ENCODE measurements at places on chromosomes 7 and 10. TPM values are rescaled to one million over a fixed set of nuclear protein-coding genes. Genes with fewer than 3 reads are reported as not detected.

The PTPRE gene
- 21.4 TPM for total RNA-seq

The GJD4 gene
- total RNA-seq = not detected

DNA sequence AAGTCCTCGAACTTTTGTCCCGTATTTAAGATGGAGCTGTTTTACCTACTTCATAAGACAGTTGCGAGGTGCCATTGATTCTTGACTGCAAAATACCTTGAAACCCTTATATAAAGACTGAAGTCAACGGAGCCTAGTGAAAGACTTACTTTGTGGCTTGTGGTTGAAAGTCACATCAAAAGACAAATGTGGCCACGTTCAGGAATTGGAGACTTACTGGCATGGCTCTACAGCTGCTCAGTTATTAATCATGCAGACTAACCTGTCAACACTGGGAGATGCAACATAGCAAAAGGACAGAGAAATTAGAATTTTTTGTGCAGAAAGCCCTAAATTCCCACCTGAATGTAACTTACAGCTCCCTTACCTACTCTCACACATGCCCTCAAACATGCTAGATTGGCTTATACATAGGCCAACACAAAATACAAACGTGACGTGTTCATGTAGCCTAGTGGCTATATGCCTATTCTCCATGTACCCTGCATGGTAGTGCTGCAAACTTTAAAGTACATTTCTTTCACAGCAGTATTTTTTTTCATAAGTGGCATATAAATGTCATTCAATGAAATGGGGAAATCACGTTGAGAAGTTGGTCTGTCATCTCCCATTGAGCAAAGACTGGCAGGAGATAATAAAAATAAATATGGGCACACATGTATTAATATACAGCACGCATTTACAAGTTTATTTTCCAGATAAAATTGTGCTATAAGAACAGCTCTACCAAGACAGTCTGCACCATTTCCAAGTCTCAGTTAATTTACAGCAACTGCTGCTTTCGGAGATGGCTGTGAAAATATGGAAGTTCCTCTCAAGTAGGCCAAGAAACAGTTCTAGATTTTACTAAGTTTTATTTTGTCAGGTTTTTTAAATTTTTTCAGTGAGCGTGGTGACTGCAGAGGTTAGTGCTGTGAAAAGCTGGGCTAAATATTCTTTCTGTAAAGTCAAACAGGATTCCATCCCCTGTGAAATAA, 170.4 kb upstream of the C7orf33 start:
- DNase-seq = no peak
- H3K4me3 ChIP-seq = no peak overlapping the region
- no peak overlapping the region for H3K27ac ChIP-seq
- H3K36me3 ChIP-seq = no peaks in the 10 kb centered on the region

GRCh38 chr7:36854652-36855051, 130.4 kb upstream of the AOAH start:
- H3K27ac ChIP-seq = no peak overlapping the region
- H3K27me3 ChIP-seq = no peaks in the 10 kb centered on the region
- H3K36me3 ChIP-seq = peaks cover 24% of the 10 kb centered on the region

DNA sequence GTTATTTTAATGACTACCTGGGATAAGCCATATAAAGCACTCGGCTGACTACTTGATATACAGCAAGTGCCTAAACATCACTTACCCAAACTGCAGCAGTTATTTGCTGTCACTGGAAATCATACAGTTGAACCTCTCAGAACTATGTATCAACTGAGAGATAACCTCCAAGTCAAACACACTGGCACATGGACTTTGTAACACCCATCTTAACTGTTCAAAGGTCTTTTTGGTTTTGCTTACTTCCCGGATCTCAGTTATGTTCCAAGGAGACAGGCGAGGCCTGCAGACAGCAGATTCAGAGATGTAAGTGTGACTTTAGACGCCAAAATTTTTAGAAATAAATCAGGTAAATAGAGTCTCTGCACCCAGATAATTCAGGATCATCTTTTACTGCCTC, 34.6 kb upstream of the DAGLB start:
- peak overlapping the region; percentile 98 for H3K4me3 ChIP-seq
- H3K27me3 ChIP-seq = no peaks in the 10 kb centered on the region
- H3K36me3 ChIP-seq = peaks cover 10% of the 10 kb centered on the region

Data from stomach (tissue), 19 donors.